Panc1 (cell line): ENCODE measurements at places on chromosomes 3 and 15. TPM values are rescaled to one million over a fixed set of nuclear protein-coding genes. Genes with fewer than 3 reads are reported as not detected.

RFX7 gene
- total RNA-seq = 24.2 TPM

LDHAL6B gene
- not detected for total RNA-seq

TIMP4 gene
- total RNA-seq = not detected

TARS3 gene
- total RNA-seq = 12.4 TPM

ADIPOQ gene
- total RNA-seq = not detected

FGD5 gene
- total RNA-seq = 0.77 TPM

SNRPN gene
- 75.1 TPM for total RNA-seq

COLQ gene
- 0.64 TPM for total RNA-seq

DNA sequence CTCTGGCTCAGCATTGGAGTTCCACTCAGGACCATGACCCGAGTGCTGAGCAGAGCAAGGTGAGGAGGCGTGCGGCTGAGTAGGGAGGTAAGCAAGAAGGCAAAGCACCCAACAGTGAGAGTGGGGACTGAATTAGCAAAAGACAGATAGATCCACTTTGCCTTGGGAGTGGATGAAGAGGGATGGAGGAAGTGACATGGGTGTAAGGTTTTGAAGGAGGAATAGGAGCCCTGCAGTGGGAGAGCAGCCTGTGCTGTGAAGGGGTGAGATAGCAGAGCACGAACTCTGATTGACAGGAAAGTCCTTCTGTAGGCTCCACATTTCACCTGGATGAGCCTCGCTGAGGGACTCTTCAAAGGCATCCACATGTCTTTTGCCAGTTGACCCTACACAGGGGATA, 522.6 kb downstream of the NTRK3 start:
- DNase-seq = no peak

- DNase-seq = no peak
Observed at GRCh38 chr3:25493786-25494185, 65.7 kb downstream of the RARB start.

DNA sequence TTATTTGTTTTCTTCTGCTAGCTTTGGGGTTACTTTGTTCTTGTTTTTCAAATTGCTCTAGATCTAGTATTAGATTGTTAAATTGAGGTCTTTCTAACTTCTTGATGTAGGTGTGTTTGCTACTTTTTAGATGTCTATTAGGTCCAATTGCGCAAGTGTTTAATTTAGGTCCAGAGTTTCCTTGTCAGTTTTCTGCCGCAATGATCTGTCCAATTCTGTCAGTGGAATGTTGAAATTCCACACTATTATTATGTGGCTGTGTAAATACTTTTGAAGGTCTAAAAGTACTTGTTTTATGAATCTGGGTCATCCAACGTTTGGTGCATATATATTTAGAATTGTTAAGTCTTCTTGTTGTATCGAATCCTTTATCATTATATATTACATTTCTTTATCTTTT, 324.4 kb upstream of the SGO1 start:
- DNase-seq = no peak

DNA sequence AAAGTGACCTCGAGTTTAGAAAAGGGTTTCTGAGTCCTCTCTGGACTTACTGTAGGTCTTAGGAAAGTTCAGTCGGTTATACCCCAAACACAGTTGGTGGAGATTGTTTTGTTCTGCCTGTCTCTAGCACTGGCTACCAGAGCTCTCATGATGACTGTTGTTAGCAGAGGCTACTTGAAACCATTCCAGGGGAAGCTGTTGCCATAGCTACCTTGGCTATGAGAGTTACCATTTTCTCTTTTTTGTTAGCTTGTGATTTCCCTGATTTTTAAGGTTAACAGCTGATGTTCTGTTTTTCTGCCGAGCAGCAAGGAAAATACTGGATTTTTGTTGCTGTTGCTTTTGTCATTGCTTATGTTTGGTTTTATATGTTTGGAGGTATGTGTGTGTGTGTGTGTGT, 26.7 kb downstream of the ABHD2 start:
- DNase-seq = no peak

DNA sequence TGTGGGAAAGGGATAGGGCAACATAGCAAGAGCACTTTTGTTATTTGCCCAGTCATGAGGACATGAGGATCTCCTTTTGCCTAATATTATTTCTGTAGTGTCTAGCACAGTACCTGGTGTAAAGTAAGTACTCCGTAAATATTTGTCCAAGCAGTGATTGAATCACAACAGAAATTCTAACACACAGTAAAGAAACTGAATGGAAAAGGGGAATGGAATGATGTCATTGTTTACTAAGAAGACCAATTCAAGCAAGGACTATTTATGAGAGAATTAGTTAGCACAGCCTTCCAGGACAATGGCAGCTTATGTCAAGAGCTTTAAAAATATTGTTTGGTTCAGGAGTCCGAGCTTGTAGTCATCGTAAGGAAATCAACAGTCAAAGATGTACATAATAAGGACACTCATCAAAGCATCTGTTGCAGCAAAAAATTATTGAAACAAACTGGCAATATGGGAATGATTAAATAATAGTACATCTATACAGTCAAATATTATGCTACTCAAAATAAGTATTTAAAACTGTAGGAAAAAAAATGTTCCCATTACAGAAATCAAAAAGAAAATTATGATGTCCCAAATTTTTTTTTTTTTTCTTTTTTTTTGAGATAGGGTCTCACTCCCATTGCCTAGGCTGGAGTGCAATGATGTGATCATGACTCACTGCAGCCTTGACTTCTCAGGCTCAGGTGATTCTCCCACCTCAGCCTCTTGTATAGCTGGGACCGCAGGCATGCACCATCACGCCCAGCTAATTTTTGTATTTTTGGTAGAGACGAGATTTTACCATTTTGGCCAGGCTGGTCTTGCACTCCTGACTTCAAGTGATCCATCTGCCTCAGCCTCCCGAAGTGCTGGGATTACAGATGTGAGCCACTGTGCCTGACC, 17.9 kb downstream of the CAPN7 start:
- no peak for DNase-seq

DNA sequence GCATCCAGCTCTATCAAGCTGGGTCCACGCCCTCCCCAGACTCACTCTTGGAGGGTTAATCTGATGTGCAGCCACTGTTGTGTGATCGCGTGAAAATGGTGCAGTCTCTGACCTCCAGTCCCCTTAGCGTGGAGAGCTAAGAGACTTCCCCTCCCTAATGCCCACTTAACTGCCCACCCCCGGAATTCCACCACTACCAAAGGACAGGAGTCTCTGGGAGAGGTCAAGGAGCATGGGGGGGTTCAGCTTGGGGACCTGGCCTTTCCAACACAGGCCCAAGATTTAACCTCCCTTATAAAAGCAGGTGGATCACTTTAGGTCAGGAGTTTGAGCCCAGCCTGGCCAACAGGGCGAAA, 48.8 kb downstream of the CCDC12 start:
- DNase-seq = no peak

DNA sequence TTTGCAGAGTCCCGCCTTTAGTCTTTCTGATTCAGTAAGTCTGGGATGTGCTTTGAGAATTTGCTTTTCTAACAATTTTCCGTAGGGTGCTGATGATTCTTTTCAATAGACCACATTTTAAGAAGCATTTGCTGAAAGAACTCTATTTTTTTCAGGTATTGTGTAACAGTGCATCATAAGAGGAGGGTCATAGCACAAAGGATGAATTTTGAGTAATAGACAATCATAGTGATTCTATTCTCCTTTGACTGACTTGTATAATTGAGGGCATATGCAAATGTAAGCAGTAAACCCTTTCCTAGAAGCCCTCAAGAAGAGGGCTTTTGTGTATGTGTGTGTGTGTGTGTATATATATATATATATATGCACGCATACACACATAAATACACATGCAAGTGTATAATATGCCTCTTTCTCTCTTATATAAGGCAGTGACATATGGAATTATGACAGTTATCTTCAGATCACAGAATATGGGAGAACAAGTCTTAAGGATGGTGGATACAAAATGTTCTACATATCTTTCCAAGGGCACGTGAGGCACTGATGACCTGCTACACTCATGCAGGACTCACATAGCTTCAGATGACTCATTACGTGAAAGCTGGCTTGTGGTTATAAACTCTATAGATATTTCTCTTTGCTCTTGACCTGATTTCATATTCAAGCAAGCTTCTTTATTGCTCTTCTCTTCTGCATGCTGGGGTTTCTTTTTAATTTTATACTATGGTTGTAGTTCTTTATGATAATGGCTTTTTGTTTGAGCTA, 6.5 kb upstream of the PLSCR1 start:
- no peak for DNase-seq

DNA sequence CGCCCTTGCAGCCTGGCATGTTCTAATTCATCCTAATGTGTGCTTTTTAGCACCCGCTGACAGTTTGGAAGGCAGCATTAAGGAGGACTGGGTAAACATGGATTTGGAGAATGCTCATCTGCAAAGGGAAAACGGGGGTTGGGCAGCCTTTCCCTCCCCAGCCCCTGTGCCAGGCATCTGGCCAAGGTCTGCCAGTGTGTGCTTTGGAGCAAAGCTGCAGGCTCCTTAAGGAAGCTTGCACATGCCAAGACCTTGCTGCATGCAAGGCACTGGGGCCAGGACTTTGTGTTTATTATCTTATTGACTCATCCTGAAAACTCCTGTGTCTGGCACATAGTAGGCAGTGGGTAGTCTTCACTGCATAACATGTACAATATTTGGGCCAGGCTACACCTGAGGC, 20.1 kb downstream of the FAM3D start:
- no peak for DNase-seq

- DNase-seq = no peak
Observed at GRCh38 chr15:36756707-36757106, 177.3 kb downstream of the CDIN1 start.

- DNase-seq = no peak
Observed at GRCh38 chr3:182058488-182058887, 346.8 kb downstream of the SOX2 start.

- DNase-seq = no peak
Observed at GRCh38 chr3:95886616-95887015, 927.8 kb upstream of the EPHA6 start.

DNA sequence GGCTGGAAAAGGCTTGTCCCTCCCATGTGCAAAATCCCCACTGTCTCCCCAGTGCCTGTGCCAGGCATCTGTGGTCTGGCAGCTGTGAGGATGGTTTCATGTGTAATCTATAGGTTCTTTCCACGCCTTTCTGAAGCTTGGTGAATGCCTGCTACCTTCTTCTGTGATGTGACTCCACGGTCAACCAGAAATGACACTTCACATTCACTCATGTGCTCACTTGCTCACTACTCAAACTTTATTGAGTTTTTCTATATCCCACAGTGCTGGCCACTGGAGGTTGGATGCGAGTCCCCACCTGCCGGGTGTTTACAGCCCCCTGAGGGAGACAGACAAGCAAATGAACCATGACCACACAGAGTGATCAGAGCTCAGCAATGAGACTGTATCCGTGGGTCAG, 27.9 kb upstream of the TLE3 start:
- no peak for DNase-seq

GRCh38 chr15:79872358-79873017, 24.3 kb downstream of the MTHFS start:
- DNase-seq = no peak

- no peak for DNase-seq
Observed at GRCh38 chr3:109631897-109632296, 294.6 kb upstream of the DPPA4 start.

GRCh38 chr15:90840954-90841353, 27.4 kb upstream of the FURIN start:
- no peak for DNase-seq

DNA sequence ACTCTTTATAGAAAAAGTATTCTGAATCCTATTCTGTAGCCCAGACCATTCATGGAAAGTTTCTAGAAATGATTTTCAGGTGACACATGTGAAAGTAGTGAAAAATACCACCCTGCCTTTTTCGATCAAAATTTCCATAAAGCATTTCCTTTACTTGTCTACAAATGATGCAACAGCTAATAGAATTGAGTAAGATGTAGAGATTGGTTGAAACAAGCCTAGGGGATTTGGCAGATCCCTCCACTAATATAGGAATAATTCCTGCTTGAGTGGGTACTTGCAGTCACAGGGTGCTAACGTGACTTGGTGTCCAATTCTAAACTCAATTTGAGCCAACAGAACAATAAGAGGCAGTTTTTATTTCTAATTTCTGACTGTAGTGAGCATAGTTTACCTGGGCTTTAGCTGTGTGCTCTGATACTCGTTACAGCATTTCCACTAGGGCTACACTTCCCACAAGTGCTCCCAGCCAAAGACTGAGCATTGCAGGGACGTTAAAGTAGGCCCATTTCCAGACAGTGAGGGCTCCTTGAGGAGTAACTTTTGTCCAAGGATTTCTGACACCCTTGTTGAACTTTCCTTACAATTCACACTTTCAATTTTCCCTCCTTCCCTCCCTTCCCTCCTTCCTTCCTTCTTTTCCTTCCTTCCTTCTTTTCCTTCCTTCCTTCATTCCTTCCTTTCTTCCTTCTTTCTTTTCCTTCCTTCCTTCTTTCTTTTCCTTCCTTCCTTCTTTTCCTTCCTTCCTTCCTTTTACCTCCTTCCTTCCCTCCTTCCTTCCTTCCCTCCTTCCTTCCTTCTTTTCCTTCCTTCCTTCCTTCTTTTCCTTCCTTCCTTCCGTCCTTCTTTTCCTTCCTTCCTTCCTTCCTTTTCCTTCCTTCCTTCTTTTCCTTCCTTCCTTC, 53.9 kb upstream of the TP63 start:
- DNase-seq = no peak

DNA sequence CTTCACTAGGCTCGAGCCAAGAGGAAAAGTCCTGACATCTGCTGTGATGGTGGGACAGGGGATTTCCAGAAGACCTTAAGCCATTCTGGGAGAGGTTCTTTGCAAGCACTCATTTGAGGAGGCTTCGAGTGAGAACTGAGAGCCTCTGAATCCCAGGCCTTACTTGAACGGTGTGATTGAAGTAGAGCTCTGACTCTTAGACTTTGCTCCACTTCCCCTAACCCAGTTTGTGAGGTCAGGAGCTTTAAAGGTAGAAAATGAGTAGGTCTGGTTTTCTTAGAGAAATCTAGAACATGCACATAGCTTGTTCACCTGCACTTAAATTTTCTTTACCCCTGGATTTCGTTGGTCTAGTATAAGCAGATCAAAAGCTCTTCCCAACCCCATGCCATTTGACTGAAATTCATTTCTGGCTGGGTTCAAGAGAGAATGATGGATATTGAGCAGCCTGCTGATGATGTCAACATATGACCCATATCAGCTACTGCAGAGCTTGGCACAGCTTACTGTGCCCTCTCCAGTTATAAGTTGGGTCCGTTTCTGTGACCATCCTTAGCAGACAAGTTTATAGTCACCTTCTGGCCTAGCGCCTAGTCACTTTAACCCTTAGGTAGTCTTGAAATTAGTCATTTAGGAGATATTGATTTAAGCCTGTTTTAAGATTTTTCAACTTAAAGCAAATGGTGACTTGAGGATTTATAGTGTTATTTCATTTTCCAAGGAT, 229.2 kb upstream of the CHRM5 start:
- no peak for DNase-seq

DNA sequence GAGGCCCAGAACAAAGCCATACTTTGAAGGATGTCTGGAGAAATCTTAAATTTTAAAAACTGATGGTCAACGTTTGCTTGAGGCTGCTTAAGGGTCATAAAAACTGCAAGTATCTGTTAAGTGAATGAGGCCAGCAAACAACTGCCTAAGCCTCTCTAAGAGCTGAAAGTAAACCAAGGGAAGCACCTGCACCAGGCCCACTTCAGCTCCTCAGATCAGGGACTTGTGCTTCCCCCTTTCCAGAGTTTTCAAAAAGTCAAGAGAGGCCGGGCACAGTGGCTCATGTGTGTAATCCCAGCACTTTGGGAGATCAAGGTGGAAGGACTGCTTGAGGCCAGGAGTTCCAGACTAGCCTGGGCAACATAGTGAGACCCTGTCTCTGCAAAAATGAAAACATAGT, 9.1 kb downstream of the FBXL22 start:
- DNase-seq = no peak

- no peak for DNase-seq
Observed at GRCh38 chr15:60975218-60975617, 253.9 kb downstream of the RORA start.

GRCh38 chr3:76308541-76308940, 523.2 kb upstream of the ZNF717 start:
- no peak for DNase-seq
